ENCODE measurements at places on chromosomes 11 and 22.

GRCh38 chr11:45079943-45080719, 66.3 kb upstream of the PRDM11 start:
- peak; percentile 87 for DNase-seq

GRCh38 chr22:17910561-17911311, 113.6 kb downstream of the MICAL3 start:
- no peak for DNase-seq

GRCh38 chr22:24706054-24706453, 68.5 kb downstream of the PIWIL3 start:
- DNase-seq = no peak

DNA sequence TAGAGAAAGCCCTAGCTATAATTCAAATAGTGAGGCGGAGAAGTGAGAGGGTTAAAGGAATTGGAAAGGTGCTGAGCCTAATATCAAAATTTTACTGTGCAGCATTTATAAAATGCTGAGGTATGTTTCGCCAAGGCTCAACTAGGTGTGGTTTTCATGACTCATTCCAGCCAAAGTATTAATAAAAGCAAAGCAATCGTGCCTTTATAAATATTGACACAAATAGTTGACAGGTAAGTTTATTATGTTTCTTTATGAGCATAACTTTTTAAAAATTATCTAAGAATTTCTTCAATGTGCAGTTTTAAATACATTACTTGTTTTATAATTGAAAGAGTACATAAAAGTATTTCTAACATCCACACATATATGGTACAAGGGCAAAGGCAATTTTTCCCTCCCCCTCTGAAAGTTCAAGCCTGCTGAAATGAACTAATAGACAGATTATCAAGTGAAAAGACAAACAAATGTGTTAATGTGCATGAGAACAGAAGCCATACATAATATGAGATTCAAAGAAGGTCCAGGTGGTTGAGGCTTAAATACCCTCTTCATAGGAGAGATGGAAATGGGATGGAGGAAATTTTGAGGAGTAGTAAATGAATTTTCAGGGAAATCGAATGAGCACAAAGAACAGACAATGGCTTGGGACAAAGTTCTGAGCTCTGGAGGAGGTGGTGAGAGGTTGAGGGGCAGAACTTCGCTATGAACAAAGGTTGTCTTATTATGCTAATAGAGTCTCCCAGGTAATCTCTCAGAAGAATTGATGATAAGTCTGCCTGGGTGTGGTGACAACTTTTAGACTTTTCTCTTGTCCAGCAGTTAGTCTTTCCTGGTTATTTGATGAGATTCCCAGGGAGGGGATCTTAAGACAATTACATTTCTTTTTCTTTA, 326.5 kb downstream of the BUD13 start:
- no peak for DNase-seq

GRCh38 chr11:35235498-35235897, 96.5 kb downstream of the CD44 start:
- no peak for DNase-seq

GRCh38 chr22:42661985-42662831, 13.0 kb upstream of the CYB5R3 start:
- DNase-seq = peak; percentile 65

DNA sequence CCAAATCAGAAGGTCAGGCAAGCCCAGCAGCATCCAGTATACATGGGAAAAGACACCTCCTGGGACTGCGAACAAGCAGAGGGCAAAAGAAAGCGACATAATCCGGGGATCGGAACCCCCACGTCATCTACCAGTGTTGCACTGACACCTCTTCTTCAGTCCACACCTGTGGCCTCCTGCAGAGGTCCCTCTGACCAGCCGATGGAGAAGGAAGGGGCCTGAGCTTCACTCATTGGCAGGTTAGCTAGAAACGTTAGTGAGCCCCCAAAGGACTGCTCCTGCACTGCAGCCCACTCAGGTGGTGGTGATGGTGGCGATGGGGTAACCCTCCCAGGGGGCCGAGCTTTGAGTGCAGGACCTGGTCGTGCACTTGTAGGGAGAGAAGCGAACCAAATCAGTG, 22.1 kb downstream of the ASCL2 start:
- DNase-seq = no peak

DNA sequence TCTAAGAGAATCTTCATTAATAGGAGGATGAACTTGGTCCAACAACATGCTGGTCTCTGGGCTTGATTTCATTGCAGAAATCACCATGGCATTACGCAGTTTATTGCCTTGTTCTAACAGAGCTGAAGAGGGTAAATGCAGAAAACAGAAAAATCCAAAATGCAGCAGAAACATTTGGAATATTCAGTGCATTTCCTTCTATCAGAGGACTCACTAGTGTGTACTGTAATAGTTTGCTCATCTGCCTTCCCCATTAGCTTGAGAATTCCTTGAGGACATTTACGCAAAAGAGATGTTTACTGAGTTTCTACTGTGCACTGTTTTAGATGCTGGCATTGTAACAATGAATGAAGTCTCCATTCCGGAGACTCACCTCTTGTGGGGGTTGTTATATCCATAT, 37.4 kb downstream of the C2CD3 start:
- DNase-seq = no peak

DNA sequence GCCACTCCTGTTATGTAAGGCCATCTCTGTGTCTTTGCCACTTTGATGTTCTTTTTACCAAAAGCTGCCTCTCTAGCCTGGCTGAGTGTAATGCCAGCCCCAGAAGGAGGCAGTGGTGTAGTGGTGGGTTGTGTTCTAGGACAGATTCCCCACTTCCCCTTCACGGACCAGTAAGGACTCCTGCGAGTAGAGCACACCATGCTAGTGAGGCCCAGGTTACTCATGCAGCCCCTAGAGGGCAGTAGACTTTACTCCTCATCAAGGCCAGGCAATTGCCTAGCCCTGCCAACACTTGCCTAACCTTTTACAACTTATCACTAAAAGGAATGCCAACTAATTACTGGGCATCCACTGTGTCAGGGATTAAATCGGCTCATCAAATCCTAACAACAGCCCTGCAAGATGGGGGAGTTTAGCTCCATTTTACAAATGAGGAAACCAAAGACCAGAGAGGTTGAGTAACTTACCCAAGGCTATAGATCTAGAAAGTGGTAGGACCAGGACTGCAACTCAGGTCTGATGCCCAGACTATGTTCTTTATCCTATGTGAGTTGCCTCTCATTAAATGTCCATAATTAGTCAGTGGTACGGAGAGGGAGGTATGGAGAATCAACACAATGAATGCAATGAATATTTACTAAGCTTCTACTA, 75.3 kb downstream of the APIP start:
- peak; percentile 81 for DNase-seq

DNA sequence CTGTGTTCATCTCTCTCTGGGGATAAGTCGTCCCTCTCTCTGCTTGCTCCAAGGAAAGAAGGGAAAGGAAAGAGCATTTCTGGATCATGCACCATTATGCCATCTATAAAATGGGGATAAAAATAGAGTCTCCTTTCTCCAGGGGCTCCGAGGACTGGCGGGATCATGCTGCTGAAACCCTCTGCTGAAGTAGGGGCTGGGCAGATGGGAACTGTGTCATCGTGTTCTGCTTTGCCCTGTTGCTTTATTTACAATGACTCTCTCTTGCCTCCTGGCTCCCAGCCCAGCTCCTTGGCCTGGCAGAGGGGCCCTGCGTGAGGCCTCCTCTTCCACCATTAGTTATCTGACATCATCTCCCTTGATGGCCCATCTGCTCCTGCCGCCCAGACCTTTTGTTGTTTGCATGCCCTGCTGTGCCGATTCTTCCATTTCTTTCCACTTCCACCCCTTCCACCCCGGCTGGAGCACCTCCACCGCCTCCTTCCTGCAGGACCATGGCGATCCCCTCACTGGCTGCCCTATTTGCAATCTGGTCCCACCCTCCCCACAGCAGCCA, 200.9 kb downstream of the MYO18B start:
- DNase-seq = no peak

DNA sequence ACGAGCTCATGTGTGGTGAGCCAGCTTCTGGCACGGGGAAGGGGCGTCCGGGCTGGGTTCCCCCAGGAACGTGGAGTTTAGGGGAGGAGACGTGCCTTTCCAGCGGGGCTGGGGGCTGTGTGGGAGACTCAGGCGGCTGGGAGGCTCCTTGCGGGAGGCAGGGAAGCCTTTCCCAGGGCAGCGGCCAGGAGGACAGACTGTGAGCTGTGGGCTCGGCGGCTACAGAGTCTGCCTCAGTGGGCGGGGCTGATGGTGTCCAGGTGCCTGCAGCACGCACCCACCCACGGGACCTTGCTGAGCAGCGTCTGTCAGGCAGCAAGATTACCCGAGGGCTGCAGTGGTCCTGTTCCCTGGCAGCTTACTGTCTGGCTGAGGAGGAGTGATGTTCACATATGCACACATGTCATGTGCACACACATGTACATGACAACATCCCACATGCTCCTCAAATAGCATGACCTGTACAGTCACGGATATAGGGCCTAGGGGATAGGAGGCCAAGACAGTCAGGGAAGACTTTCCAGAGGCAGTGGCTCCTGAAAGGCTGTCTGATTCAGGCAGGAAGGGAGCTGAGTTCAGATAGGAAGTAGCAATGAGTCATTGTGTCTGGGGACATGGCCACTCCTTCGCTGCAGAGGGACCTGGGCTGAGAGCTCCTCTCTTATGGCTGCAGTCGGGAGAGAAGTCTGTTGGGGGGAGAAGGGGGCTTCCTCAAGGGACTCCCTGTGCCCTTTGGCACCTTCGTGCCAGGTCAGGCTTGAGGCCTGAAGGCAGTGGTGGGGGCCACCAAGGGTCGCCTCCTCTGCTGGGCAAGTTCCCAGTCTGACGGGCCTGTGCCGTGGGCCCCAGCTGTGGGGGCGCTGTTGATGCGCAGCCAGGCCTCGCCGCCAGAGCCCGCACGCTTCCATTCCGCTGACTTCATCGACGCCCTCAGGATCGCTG, 23.3 kb upstream of the PPP6R3 start:
- DNase-seq = peak; percentile 11

DNA sequence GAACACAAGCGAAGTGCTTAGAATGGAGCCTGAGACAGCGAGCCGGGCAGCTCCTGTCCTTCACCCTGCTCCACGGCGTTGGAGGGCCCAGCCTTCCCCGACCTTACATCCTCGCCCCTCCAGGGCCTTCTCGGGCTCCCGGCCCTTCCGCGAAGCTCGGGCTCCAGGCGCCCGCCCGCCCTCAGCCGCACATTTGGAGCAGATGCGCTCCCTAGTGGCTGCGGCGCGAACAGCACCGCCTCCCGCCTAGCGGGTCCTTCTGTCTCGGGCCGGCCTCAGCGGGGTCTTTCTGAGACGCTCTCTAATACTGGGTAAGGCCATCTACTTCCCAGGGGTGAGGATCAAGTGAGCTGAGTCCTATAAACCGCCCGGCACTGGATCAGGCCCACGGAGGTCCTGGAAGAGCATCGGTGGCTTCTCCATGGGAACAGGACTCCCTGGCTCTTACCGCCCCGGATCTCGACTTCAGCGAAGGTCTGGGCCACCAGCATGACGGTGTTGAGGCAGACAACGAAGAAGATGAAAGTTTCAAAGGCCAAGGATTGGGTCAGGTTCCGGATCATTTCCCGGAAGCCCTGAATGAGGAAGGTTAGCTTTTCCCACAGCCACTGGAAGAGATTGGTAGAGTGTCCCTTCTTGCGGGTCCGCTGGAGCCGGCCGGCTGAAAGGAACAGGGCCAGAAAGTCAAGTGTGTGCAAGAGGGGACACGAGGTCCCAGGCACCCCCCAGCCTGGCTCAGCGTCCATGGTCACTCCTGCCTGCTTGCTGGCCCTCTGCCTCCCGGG, 3.7 kb downstream of the CATSPER1 start:
- peak; percentile 58 for DNase-seq

- DNase-seq = no peak
Measured at GRCh38 chr22:39466228-39467006, 9.6 kb downstream of the MGAT3 start.

- DNase-seq = peak; percentile 10
Measured at GRCh38 chr11:72553706-72554105, 119.4 kb upstream of the CLPB start.

DNA sequence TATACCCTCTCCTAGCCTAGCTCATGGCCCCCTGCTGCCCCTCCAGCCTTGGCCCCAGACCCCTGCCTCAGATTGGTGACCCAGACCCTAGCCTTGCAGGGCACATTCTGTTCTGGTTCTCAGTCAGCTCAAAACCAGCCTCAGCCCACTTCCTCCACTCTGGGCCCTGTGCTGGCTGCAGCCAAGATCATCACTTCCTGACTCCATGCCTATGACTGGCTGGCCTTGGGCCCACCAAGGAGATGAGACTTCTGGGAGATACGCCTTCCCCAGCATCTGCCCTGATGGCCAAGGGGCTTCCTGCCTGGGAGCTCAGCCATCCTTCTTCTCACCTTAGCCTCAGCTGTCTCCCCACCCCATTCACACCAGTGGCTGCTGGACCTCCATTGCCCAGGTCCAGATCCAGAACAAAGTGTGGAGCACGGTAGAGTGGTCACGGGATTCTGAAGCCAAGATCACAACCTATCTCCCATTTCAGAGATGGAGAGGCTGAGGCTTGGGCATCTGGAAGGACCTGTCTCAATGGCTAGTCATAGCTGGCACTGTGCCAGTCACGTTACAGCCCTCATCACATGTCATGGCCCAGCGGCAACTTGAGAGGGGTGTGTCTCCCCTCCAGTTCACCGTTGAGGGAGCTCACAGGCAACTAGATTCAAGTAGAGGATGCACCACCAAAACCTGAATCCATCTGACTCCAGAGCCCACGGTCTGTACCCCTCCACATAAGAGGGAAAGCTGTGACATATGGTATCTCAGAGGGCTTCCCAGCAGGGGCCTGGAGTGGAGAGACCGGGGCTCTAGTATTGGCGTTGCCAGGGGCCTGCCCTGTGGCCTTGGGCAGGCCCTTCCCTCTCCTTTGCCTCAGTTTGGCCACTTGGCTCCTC, 43.0 kb upstream of the KLHL35 start:
- DNase-seq = no peak

GRCh38 chr11:92504534-92504933, 279.9 kb downstream of the FAT3 start:
- DNase-seq = no peak

DNA sequence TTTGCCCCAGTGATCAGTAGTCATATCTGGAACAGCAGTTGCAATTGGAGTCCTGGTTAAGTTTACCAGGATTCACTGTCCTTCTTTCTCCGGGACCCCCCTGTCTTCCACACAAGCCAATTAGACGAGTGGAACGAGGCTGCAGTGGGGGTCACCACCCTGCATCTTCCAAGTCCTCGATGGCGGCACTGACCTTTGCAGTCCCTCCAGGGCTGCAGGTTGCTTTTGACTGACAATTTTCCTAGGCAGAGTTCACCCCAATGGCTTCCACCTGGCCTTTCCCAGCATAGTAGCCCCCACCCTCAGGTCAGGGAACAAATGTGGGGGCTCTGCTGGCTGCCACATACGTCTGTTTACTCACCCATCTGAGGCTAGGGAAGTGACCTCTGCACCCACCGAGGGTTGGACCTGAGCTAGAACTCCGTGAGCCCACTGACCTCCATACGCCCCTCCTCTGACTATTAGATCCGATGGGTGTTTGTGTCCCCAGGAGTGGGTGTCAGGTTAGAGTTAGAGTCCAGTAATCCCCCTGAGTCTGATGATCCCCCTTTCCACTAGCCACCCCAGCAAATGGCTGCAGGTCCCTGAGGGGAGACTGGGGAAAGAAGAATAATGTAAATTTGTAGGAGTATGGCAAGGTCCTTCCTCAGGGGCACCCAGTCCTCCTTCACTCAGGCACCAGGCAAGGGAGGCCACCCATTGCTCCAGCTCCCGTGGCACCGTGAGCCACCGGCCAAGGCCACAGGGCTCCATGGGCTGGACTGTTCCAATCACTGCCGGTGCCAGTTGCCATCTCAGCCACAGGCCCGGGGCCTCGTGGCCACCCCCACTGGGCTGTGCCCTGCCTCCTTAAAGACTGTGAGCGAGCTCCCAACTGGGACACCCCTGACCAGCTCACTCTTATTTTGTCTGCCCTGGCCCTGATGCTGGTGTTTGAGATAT, 5.5 kb downstream of the C11orf21 start:
- no peak for DNase-seq

GRCh38 chr11:95498722-95499425, 267.9 kb upstream of the SESN3 start:
- no peak for DNase-seq
